CD4-positive, alpha-beta T cell treated with Interferon alpha-2 for 1 hour (primary cell): ENCODE measurements at places on chromosomes 3 and 15.
A peak's percentile ranks its signal among the peaks of the same experiment; 100 is the strongest.

GRCh38 chr3:18247139-18247695 is 177.9 kb downstream of the SATB1 start:
- DNase-seq = no peak

GRCh38 chr3:12352253-12352652 is 63.4 kb downstream of the PPARG start:
- no peak for DNase-seq

DNA sequence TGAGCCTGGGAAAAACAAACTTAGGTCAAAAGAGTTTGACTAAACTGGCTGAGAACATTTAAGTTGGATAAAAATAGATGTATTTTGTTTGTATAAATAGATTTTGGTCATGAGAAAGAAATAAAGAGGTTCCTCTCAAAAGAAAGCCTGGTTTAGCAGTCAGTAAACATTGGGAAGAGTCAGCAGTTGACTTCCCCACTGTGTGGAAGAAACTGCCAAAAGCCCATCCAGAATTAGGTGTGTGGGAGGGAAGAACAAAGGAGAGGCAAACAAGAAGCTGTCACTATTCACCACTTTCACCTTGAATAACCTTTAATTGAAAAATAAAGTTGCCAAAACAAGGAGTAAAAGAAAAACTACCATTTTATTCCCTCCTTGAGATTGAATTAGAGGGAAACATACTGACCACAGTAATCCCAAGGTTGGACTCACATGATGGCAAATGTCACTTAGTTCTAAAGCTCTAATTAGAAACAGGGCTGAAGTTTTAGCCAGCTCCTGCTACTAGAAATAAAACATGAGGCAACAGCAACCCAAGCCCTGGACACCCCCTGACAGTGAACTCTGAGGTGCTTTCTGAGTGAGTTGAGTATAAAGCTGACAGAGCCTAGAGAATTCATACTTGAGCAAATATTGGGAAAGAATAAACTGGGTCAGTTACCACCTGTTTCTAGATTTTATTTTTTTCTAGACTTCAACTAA is 139.3 kb downstream of the SERPINI1 start:
- DNase-seq = no peak

GRCh38 chr3:73121669-73122331 is 60.3 kb downstream of the EBLN2 start:
- no peak for DNase-seq

DNA sequence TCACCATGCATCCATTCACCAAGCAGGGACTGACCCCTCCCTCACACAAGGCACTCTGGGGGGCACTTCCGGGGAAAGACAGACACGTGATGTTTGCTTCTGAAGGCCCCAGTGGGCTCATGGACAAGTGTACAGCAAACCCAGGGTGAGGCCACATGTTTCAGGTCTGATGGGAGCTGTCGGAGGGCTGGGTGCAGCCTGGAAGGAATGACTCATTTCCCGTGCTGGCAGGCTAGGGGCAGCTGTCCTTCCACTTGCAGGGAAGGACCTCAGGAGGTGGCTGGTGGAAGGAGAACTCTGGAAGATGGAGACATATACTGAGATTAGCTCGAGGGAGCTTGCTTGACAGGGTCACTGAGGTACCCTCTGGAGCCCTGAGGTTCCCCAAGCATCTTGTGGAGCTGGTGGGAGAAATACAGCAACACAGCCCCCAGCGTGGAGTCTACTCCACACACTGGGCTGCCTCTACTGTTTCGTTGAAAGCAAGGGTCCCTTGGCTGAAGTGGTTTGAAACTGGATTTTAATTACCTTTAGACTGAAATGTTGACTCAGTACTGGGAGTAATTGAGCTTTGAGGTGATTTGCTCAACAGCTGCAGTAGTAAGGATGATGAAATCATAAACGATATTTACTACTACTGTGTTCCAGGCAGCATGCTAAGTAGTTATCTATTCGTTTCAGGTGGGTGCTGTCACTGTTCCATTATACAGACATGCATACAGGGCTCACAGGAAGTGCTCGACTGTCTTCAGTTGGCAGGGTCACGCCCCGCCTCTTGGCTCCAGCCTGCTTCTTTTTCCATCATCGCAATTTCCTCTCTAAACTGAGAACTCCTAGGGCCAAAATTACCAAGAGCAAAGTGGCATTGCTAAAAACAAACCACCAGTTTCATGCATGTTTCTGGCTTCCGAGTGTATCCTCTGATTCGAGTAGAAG is 230.4 kb downstream of the ADAMTS17 start:
- peak; percentile 3 for DNase-seq

- DNase-seq = no peak
Observed at GRCh38 chr15:70264014-70264582, 166.4 kb upstream of the TLE3 start.

GRCh38 chr3:138036572-138036971 is 26.6 kb downstream of the CLDN18 start:
- no peak for DNase-seq
